Lower lobe of right lung (tissue), 2 donors: ENCODE measurements at places on chromosomes 3 and 15. TPM values are rescaled to one million over a fixed set of nuclear protein-coding genes. Genes with fewer than 3 reads are reported as not detected.

DNA sequence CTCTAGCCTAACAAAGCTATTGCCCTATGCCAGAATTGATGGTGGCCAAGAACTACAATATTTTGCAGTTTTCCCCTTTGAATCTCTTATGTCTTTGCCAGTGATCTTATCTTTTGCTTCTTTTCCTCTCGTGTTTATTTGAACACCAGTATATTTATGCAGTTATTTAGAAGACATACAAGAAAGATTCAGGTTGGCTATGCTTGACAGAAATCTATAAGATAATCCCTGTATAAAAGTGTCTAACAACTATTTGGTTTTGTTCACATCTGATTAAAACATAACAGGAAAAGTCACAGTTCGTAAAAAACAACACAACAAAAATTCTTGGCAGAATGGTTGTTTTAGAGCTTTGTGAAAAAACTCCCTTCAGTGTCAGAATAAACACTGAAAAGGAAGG is 63.7 kb downstream of the SEMA6D start:
- H3K4me1 ChIP-seq: no peaks in the 10 kb centered on the region
- no peaks in the 10 kb centered on the region for H3K27me3 ChIP-seq

GRCh38 chr15:67815036-67815592 is 10.2 kb upstream of the SKOR1 start:
- no peaks in the 10 kb centered on the region for H3K36me3 ChIP-seq
- DNase-seq: no peak
- no peak overlapping the region for H3K4me3 ChIP-seq
- H3K27ac ChIP-seq: no peak overlapping the region
- H3K27me3 ChIP-seq: peaks cover 35% of the 10 kb centered on the region

DNA sequence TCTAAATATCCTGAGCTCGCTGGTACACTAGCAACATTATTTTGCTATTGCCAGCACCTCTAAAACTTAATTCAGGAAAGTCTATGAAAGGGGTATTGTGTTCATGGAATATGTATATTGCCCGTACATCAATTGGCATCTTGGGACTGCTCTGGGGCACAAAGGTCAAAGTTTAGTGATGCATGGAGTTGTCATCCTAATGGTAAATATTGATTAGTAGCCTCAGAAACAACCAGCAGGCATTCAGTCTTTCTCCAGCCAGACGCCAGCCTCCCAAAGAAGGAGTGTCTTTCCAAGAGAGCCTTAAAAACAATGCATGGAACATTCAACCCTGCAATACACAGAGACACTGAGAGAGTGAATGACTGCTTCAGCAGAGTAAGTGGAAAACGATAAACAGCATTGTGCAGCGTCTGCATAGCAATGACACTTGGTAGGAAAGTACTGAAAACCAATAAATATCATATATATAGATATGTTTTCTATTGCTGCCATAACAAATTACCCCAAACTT is 377.3 kb downstream of the SHQ1 start:
- no peak overlapping the region for H3K27ac ChIP-seq
- no peaks in the 10 kb centered on the region for H3K36me3 ChIP-seq
- no peaks in the 10 kb centered on the region for H3K27me3 ChIP-seq
- no peak for DNase-seq
- no peaks in the 10 kb centered on the region for H3K4me1 ChIP-seq
- no peak overlapping the region for H3K4me3 ChIP-seq

ALS2CL gene
- total RNA-seq: 59.7 TPM

SLC28A2 gene
- total RNA-seq: 0.21 TPM

DNA sequence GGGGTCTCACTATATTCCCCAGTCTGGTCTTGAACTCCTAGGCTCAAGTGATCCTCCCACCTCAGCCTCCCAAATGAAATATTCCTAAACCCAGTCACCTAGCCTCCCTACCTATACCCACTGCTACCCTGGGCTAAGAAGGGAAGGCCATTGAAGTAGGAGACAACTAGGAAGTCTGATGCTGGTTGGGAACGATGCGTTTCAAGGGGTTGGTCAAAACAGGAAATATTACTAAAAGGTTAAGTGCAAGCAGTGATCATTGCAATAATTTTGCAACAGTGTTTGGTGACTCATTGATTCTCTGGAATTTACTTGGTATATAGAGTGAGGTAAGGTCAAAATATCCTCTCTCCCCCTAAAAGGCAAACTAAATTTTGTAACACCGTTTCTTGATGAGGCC is 4.6 kb upstream of the UQCRC1 start:
- no peak overlapping the region for H3K27ac ChIP-seq
- H3K36me3 ChIP-seq: no peaks in the 10 kb centered on the region
- H3K4me1 ChIP-seq: peaks cover 7% of the 10 kb centered on the region

DNA sequence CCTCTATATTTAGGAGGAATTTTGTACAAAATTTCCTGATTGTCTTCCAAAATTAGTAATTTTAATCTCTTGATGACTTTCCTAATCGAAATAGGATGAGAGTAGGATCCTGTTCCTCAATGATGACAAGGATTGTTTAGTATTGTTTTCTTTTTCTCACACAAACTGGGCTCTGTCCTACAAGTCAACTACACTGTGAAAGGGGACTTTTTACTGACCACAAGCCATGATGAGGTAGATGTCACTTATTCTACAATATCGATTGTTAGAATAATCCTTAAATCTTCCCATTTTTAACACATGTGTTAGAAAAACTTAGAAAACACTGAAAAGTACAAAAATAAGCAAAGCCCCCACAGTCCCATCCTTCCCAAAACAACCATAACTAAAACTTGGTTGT is 35.8 kb upstream of the TSC22D2 start:
- H3K4me1 ChIP-seq: peaks cover 20% of the 10 kb centered on the region
- H3K36me3 ChIP-seq: no peaks in the 10 kb centered on the region
- DNase-seq: no peak
- no peaks in the 10 kb centered on the region for H3K27me3 ChIP-seq

DNA sequence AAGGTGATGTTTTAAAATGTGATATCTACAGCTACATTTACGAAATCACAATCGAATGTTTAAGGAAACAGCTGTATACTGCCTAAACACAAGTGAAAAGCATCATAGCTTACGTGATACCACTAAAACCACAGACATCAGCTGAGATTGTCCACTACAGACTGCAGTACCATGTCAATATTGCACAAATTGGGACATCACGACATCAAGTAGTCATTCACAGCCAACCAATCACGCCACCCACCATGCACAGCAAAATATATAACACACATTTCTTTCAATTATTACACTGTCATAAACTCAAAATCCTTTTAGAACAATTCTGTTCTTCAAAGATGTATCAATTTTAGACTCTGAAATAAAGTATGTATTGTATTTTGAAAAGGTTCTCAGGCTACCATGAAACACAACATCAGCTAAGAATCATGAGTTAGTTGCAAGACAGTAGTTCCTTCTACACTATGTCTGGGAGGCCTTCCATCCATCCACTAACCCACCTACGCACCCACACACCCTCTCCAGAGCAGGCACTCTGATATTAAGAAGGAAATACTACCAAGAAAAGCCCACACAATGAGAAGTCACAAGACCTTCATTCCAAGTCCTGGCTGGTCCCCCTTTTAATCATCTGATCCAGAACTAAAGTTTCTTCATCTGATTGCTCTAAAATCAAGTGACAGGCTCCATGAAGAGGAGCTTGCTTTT is 3.1 kb downstream of the DMXL2 start:
- no peaks in the 10 kb centered on the region for H3K36me3 ChIP-seq
- H3K4me3 ChIP-seq: no peak overlapping the region
- peak; percentile 72 for DNase-seq
- no peaks in the 10 kb centered on the region for H3K27me3 ChIP-seq
- no peak overlapping the region for H3K27ac ChIP-seq
- peaks cover 16% of the 10 kb centered on the region for H3K4me1 ChIP-seq

GRCh38 chr3:24119321-24119751 is 174.2 kb downstream of the NR1D2 start:
- no peak for DNase-seq
- no peak overlapping the region for H3K27ac ChIP-seq

- H3K36me3 ChIP-seq: no peaks in the 10 kb centered on the region
- no peak overlapping the region for H3K4me3 ChIP-seq
- H3K27me3 ChIP-seq: no peaks in the 10 kb centered on the region
- DNase-seq: no peak
- H3K27ac ChIP-seq: no peak overlapping the region
- peaks cover 20% of the 10 kb centered on the region for H3K4me1 ChIP-seq
Observed at GRCh38 chr3:99945328-99945995, 127.8 kb downstream of the CMSS1 start.

- H3K4me3 ChIP-seq: no peak overlapping the region
- peaks cover 37% of the 10 kb centered on the region for H3K4me1 ChIP-seq
- no peaks in the 10 kb centered on the region for H3K27me3 ChIP-seq
- no peaks in the 10 kb centered on the region for H3K36me3 ChIP-seq
- no peak for DNase-seq
Observed at GRCh38 chr3:11480663-11481298, 162.9 kb downstream of the VGLL4 start.

DNA sequence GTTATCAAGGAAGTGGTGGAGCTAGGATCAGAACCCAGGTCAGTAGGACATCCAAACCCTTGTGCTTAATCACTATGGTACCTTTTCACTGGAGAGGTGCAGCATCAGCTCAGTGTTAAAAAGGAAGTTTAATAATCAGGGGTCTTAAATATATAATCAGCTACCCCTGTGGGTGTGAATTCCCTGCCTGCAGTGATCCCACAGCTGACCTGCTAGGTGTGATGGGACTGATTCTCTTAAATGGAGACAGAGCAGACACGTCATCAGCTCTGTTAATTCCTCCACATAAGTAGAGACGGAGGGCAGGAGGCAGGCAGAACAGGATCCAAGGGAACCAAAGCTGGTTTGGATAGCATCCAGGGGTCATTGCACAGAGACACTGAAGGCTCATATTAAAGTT is 154.1 kb upstream of the CRBN start:
- no peak overlapping the region for H3K27ac ChIP-seq
- DNase-seq: no peak
- H3K4me3 ChIP-seq: no peak overlapping the region
- no peaks in the 10 kb centered on the region for H3K4me1 ChIP-seq
- H3K27me3 ChIP-seq: no peaks in the 10 kb centered on the region

WWTR1 gene
- 89.5 TPM for total RNA-seq

- no peaks in the 10 kb centered on the region for H3K36me3 ChIP-seq
- no peak for DNase-seq
- H3K27me3 ChIP-seq: no peaks in the 10 kb centered on the region
- H3K27ac ChIP-seq: no peak overlapping the region
Observed at GRCh38 chr3:39202094-39202493, 9.7 kb upstream of the XIRP1 start.
